ENCODE measurements at places on chromosomes 12 and 14.
A peak's percentile ranks its signal among the peaks of the same experiment; 100 is the strongest.

GRCh38 chr12:96235484-96235826 is 41.3 kb downstream of the ELK3 start:
- no peak for DNase-seq

DNA sequence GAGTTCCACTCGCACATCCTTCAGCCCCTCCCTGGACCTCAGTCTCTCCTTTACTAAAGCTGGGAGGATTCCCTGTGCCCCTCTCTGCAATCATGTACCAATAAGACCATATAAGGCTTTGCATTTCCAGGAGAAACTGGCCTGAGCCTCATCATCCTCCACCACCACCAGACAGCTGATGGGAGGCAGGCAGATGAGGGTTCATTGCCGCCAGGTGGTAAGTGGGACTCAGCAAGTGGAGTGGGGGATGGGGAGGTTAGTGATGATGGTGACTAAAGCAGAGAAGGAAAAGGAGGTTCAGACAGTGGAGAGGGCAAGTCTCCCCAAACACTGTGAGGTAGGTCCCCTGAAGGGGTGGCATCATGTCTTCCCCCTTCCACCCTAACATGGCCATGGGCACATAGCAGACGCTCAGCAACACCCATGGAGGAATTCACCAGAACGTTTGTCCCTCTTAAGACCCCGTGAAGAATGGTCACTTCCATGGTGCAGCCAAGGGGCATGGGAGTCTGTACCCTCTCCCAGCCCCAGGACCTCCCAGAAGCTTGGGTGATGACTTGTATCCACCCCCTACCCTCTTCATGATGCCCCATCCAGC is 4.5 kb upstream of the TNFRSF1A start:
- DNase-seq = no peak

DNA sequence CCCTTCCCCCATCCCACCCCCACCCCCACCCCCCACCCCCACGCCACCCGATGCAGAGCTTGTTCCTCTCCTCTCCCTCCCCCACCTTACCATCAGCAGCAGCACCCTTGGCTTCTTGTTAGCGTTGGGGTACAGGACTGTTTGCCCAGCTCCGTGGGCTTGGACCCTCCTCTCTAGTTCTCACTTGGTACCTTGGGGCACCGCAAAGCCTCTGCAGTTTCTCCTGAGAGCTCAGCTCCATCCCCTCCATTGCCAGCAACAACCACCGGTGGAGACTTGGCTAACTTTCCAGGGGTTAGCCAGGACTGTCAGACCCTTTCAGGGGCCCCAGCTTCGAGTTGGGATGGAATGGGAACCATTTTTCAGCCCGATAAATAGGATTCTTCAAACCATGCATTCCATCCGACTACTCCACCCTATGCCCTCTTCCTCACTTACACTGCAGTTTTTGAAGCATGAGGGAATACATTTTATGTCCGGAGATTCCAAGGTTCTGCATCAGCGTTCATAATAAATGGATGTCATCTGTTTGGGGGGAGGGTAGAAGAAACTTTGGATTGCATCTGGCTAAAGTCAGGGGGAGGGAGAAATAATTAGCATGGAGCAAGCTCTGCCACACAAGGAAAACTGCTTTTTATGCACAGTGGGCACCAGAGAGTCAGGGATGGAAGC is 1.1 kb downstream of the SCN8A start:
- no peak for DNase-seq

- peak; percentile 52 for DNase-seq
Observed at GRCh38 chr12:98211909-98212695, 303.3 kb upstream of the TMPO start.

GRCh38 chr12:102965281-102966155 is 8.0 kb downstream of the ASCL1 start:
- DNase-seq = no peak

GRCh38 chr12:24649634-24650033 is 299.3 kb downstream of the BCAT1 start:
- DNase-seq = no peak

- peak; percentile 14 for DNase-seq
Observed at GRCh38 chr12:132205271-132206045, 61.2 kb downstream of the NOC4L start.

DNA sequence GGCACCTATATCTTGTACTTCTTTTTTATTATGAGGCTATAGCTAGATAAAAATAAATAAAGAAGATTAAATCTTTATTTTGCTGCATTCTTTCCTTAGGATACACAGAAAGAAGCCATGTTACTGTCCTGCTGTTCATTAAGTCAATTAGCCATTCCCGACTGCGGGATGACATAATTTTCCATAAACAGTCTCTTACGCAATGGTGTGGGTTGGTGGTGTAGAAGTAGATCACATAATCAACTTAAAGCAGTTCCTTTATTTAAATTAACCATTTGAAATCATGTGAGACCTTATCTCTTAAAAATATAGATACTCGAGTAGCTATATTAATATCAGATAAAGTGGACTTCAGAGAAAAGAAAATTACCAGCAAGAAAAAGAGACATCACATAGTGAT is 40.2 kb downstream of the TAOK3 start:
- DNase-seq = peak; percentile 54

- DNase-seq = peak; percentile 69
Observed at GRCh38 chr12:20624718-20625117, 70.4 kb upstream of the SLCO1C1 start.

GRCh38 chr14:35740215-35740614 is 68.9 kb downstream of the RALGAPA1 start:
- no peak for DNase-seq

- DNase-seq = no peak
Observed at GRCh38 chr12:113137861-113138783, 2.6 kb upstream of the RASAL1 start.

- peak; percentile 26 for DNase-seq
Observed at GRCh38 chr12:101044512-101045059, 165.5 kb downstream of the SLC5A8 start.

DNA sequence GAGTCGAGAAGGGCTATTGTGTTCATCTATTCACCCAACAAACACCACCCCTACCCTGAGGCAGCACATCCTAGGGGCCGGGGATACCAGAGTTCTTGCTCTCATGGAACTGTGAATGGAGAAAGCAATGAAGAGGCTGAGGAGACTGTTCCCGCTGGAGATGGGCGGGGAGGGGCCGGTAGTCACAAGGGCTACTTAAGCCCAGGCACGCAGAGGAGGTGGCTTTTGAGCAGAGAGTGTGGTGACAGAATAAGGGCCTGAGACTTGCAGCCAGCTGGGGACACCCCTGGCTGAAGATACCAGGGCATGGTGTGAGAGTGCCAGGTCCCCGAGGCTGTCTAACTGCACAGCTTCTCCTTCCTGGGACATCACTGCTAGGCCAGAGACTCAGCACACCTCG is 114.1 kb upstream of the EVL start:
- no peak for DNase-seq

DNA sequence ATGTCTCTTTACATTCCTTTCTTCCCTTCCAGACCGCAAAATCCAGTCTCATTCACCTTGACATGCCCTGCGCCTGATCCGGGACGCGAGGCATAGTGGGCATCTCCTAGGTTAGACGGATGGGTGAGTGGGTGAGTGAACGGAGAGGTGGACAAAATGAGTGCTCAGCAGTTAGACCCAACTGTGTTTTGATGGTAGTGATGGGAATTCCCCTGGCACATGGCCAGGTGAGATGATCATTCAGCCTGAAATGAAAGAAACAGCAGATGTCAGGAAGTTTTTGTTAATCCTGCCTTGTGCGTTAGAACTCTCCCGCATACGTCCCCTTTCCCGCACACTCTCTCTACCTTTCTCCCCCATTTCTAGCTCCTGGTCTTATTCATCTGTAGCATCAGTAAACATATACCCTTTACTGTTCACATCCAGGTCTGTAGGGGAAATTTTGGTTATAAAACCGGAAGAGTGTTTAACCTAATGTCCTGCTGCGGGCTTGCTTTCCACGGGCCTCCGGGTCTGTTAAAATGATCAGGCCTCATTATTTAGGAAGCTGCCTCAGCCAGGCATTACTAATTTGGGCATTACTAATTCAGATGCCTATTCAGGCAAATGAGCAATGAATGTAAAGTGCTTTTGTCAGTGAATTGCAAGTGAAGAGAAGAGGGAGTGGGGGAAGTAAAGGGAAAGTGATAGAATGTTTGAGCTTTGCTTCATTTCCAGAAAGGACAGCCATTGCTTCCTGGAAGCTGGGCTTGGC is 172.8 kb downstream of the ETV6 start:
- peak; percentile 58 for DNase-seq

DNA sequence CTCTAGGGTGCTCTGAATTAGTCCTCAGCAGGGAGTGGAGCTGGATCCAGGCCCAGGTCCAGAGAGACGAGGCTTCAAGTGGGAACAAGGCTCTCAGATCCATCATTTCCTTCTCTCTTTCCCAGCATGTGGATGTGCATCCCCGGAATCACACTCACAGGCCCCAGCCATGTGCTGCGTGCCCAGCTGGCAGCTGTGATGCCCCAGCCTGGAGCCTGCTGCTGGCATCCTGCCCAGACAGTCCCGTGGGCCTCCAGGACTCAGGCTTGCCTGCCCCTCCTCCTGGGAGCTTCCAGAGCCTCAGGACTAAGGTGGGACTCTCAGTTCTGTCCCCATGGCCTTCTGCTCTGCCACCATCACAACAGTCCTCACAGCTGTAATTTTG is 6.2 kb upstream of the KRT84 start:
- DNase-seq = peak; percentile 20

GRCh38 chr12:53391724-53392123 is 11.7 kb downstream of the SP1 start:
- DNase-seq = no peak

DNA sequence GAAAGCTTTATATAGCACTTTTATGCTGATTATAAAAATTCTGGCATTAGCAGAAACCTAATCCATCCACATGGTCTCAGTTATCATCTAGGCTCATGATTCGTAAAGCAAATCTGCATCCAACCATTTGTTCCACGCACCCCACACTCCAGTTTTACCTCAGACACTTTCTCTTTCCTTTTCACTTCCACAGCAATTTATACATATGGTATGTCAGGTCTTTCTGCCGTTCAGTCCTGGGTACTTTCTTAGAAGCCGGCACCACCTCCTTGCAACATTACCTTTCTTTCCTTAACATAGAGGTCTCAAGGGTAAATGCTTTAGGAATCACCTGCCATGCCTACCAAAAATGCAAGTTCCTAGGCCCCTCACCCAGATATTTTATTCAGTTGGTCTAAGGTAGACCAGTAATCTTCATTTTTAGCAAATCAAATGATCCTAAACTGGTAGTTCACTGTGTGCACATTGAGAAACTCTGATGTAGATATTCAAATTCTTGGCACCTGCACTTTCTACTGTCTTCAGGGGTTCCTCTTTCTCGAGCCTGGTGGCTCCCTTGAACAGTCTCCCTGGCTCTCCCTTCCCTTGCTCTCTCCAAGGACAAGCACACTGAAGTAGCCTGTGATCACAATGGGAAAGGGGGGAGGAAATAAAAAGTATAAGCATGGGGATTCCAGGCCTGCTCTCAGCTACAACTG is 2.8 kb upstream of the KRAS start:
- DNase-seq = no peak

- peak; percentile 3 for DNase-seq
Observed at GRCh38 chr12:96687719-96688118, 198.3 kb downstream of the CFAP54 start.

DNA sequence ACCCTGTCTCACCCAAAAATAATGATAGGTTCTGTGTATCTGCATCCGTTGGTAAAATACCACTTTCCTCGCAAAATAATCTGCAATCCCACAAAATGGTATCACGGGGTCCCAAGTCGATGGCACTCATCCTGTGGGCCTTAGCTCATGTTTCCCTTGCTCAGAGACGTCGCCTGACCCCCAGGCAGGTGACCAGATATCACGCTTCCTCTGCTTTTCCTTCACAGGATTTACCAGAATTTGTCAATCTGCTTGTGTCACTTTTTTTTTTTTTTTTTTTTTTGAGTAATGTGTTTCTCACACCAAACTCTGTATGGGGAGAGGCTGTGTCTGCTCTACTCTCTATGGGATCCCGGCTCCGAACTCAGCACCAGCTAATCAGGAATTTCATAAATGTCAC is 162.7 kb downstream of the PRKCH start:
- no peak for DNase-seq

DNA sequence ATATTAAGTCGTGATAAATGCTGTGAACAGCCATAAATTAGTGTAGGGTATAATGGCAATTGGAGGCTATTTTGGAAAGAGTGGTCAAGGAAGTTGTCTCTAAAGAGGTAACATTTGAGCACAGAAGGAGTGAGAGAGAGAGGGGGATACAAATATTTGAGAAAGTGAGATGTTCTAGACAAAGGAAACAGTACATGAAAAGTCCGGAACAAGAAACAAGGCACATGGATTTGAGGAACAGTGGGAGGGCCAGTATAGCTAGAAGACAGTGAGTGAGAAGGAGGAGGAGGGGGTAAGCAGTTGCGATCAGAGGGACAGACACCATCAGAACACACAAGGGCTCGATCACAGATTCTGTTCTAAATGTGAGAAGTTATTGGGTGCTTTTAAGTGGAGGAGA is 20.1 kb upstream of the RNASE12 start:
- DNase-seq = no peak

DNA sequence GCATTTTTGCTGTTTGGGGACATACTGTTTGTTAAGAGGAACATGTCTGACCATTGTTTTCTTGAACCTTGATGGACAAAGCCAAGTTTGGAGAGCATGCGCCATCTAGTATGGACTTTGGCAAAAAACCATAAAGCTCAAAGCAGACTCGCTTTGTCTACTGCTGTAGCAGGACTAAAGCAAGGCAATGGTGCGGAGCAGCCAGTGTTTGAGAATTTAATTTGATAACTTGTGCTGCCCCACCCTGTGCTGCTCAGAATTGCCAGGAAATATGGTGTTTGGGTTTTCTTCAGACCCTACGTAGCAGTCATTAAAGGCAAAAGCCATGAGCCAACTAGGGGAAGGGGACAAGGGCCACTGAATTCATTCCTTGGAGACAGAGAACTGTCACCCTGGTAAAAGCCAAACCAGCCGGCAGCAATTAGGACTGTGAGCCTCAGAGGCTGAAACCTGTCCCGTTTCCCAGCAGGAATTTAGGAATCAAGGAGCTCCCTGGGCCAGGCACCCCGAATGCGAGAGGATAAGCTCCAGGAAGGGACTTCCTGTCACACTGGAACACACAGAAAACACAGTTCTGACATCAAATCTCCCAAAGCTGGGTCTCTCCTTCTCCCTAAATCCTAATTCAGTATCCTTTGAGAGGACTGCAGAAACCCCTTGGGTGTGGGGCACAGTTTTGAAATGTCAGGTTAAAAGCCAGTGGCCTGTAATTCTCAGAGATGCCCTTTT is 1.1 kb downstream of the AVIL start:
- no peak for DNase-seq

GRCh38 chr12:57190037-57190436 is 26.6 kb upstream of the NXPH4 start:
- DNase-seq = no peak

All from cardiac muscle cell (in vitro differentiated cells and primary cell).